ENCODE measurements at places on chromosomes 3 and 15.

DNA sequence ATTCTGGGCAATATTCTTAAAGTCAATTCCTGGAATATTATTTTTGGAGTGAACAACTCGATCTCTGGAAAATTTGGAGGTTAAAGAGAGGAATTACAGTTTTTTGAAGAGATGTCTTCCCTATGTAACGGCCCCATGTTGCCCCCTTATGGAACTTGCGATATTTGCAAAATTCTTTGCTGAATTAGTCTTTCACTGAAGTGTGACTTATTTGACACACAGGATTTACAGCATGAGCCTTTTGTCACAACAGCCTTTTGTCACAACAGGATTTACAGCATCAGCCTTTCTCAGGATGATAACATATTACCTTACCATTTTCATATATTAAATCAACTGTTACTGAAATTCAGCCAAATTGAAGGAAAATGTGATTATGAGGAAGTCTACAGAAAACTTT, 37.8 kb upstream of the SPTSSB start:
- DNase-seq, result no peak

DNA sequence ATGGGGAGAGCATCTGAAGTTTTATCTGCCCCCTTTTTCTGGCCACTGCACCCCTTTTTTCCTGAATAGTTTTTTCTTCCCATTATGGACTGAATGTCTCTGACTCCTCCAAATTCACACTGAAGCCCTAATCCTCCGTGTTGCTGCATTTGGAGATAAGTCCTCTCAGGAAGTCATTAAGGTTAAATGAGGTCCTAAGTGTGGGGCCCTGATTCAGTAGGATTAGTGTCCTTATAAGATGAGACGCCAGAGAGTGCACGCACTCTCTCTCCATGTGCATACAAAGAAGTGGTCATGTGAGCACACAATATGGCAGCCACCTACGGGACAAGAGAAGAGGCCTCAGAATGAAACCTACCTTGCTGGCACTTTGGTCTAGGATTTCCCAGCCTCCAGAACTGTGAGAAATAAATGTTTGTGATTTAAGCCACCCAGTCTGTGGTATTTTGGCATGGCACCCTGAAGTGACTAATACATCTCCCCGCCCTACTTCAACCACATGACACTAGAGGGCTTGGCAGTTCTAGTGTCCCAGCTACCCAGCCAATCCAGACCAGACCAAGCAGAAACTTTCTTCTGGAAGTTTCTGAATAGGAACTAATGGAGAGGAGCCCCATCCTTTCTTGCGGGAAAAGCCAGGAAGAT, 191.3 kb downstream of the PDE8A start:
- no peak for DNase-seq

DNA sequence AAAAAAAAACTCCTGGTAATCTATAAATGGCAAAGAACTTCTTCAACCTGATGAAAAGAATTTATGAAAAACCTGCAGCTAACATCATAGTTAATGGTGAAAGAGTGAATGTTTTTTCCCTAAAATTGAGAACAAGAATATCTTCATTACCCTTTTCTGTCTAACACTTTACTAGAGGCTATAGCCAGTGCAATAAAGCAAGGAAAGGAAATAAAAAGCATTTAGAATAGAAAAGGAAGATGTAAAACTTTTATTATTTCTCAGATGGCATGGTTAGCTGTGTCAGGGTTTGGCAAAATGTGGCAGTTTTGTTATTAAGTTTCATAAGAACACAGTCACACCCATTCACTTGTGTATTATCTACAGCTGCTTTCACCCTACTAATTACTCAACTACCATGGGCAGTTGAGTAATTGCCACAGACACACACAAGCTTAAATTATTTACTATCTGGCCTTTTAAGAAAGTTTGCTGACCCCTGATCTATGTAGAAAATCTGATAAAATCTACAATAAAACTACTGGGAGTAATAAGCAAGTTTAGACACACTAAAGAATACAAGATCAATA, 465.1 kb downstream of the MAGI1 start:
- DNase-seq, result no peak

DNA sequence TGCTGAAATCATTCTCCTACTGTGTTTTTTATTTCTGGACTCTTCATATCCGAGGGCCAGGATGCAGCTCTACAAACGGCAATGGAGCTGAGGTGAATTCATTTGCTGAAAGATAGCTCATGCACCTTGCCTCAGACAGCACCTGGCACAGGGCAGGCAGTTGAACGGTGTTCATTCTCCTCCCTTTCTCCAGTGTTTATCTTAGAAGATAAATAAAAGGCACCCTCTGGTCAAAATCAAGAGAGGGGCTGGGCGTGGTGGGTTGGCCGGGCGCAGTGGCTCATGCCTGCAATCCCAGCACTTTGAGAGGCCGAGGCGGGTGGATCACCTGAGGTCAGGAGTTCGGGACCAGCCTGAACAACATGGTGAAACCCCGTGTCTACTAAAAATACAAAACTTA, 79.3 kb upstream of the LMOD3 start:
- no peak for DNase-seq

DNA sequence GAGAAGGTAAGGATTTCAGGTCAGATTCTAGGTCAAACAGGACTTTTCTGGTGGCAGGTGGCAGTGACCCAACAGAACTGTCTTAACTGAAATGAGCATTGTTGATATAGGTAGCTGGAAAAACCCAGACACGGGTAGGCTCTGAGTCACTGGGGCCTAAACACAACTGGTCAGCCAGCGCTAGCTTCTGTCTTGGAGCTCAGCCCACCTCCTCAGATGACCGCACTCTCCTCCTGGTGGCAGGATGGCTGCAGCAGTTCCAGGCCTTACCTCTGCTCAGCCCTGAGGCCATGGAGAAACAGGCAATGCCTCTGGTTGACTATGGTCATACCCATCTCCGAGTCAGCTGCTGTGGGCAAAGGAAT, 61.1 kb upstream of the GATA2 start:
- DNase-seq, result no peak

- no peak for DNase-seq
These were observed 137.4 kb downstream of the GAP43 start for GRCh38 chr3:115760716-115761115.
